ENCODE measurements at places on chromosomes 13 and 19. TPM values are rescaled to one million over a fixed set of nuclear protein-coding genes. Genes with fewer than 3 reads are reported as not detected.

The TSSK6 gene
- total RNA-seq, result not detected

The DIRAS1 gene
- 1.2 TPM for total RNA-seq

The TMEM143 gene
- 10.7 TPM for total RNA-seq

The THSD8 gene
- total RNA-seq, result not detected

The PROZ gene
- not detected for total RNA-seq

GRCh38 chr13:110920038-110920437, 5.2 kb upstream of the ANKRD10 start:
- H3K4me1 ChIP-seq, result no peaks in the 10 kb centered on the region
- no peaks in the 10 kb centered on the region for H3K36me3 ChIP-seq
- peak; percentile 33 for DNase-seq
- H3K4me3 ChIP-seq, result no peak overlapping the region
- H3K27ac ChIP-seq, result no peak overlapping the region
- peaks cover 12% of the 10 kb centered on the region for H3K27me3 ChIP-seq

- H3K27me3 ChIP-seq, result no peaks in the 10 kb centered on the region
- no peaks in the 10 kb centered on the region for H3K4me1 ChIP-seq
- H3K4me3 ChIP-seq, result no peak overlapping the region
- DNase-seq, result no peak
Observed at GRCh38 chr13:47327861-47328260, 431.0 kb upstream of the HTR2A start.

DNA sequence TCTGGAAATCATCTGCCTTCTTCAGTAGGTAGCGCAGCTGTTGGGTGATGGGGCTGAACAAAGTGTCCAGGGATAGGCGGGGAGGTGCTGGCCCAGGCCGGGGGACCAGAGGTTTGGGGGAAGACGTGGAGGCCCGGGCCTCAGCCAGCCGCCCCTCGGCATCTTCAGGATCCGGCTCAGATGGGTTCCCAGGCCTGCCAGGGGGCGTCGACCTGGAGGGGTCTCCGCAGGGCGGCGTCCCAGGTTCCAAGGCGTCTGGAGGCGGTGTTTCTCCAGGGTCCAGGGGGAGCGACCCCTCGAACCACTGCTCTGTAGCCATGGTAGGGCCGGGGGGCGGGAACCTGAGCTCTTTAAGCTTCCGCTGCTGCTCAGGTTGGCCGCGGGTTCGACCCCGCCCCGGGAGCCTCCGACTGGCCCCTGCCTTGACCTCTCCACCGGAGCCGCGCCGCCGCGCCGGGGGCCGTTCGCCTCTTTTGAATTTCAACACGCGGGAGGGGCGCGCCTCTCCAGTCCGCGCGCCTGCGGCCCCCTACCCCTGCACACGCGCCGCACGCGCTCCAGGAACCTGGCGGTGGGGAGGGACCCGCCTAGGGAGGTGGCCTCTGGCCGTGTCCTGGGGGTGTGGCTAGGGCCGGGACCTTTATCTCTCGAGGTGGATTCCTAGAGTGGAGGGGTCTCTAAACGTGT, at the start of gene C19orf67:
TSS of gene C19orf67 (minus strand) at position 475 of the 687 bp plus-strand sequence. CDS start at position 319, 156 bp downstream.
- no peak within 1 kb of the TSS for H3K4me3 ChIP-seq
- H3K36me3 ChIP-seq, result peaks cover 9% of the 10 kb centered on the region
- peaks cover 48% of the 10 kb centered on the region for H3K4me1 ChIP-seq
- DNase-seq, result peak; percentile 64
- H3K27me3 ChIP-seq, result no peaks in the 10 kb centered on the region

DNA sequence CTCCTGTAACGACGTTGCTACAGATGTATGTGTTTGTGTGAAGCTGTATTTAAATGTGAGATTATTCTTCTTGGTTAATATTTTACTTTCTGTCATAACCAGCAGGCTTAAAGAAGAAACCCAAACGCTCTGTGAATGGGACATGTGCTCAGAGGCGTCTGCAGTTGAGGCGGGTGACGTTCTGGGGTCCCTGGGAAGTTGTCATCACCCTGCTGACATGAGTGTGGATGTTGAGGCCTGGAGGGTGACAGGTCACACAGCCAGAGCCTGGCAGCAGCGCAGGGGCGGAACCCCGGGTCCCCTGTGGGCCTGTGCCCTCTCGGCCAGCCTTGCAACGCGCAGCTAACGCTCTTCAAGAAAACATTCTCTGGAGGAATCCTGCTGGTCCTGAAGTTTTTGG, 16.6 kb downstream of the RASA3 start:
- no peaks in the 10 kb centered on the region for H3K36me3 ChIP-seq
- no peak overlapping the region for H3K4me3 ChIP-seq
- H3K27me3 ChIP-seq, result no peaks in the 10 kb centered on the region

GRCh38 chr19:12733369-12734214, 892 bp downstream of the TRIR start:
- peak overlapping the region; percentile 89 for H3K4me3 ChIP-seq
- H3K27ac ChIP-seq, result peak overlapping the region; percentile 97
- H3K27me3 ChIP-seq, result no peaks in the 10 kb centered on the region

DNA sequence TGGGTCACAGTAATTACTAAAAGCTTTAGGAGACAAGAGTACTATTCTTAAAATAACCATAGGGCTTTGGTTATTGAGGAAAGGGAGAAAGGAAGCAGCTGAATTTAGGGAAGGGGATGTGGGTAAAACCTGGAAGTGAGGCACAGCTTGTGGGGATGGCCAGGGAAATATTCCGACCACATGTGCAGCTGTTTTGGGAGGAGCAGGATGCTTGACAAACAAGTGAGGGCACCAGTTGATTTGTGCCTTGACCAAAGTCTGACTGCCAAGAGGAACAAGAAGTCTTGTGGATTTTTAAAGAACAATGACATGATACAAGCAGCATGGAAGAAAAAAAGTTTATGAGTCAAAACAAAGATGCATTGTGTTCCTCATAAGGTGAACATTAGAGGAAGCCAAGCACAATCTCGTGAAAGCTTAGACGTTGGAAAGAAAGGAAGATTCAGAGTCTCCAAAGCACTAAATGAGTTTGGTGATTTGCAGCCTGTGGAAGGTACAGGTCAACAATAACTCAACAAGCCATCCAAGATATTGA, 108.5 kb upstream of the GPC6 start:
- no peak for DNase-seq
- H3K4me1 ChIP-seq, result no peaks in the 10 kb centered on the region
- no peaks in the 10 kb centered on the region for H3K27me3 ChIP-seq
- H3K36me3 ChIP-seq, result no peaks in the 10 kb centered on the region

DNA sequence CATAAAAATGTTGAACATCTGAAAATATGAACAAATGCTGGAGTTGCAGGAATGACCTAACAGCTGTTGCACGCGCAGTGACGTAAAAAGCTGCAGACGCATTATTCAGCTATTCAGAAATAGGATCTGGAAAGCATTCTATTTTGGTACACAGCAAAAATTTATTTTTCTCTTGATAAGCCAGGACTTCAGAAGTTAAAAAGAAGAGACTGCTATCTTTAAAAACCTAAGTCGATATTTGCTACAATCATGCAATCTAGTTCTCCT, 36.9 kb upstream of the STARD13 start:
- DNase-seq, result no peak
- H3K27me3 ChIP-seq, result no peaks in the 10 kb centered on the region
- no peaks in the 10 kb centered on the region for H3K36me3 ChIP-seq
- peak overlapping the region; percentile 72 for H3K27ac ChIP-seq
- no peaks in the 10 kb centered on the region for H3K4me1 ChIP-seq

GRCh38 chr13:35940734-35941133, 190.4 kb downstream of the DCLK1 start:
- no peaks in the 10 kb centered on the region for H3K36me3 ChIP-seq
- no peak for DNase-seq
- H3K4me3 ChIP-seq, result no peak overlapping the region
- no peaks in the 10 kb centered on the region for H3K4me1 ChIP-seq

GRCh38 chr19:10118960-10119359, 739 bp downstream of the EIF3G start:
- peaks cover 47% of the 10 kb centered on the region for H3K36me3 ChIP-seq
- DNase-seq, result no peak
- H3K27me3 ChIP-seq, result no peaks in the 10 kb centered on the region
- H3K4me1 ChIP-seq, result peaks cover 40% of the 10 kb centered on the region
- H3K4me3 ChIP-seq, result peak overlapping the region; percentile 92
- H3K27ac ChIP-seq, result peak overlapping the region; percentile 79

DNA sequence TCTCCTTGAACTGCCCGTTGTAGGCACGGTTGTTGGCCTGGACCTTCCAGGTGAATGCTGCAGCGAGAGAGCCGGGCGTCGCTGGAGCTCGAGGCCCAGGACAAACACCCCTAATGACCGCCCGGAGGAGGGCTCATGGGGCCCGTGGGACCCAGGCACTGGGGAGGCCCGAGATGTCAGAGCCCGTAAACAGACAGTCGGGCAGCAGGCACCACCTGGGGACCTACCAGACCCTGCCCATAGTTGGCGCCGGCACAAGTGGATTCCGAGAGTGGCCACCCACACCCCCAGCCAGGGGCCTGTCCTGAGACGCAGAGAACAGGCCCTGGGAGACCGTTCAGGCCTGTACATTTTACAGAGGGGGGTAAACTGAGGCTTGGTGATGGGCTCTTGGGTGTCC, 2.4 kb downstream of the ATP8B3 start:
- DNase-seq, result no peak
- H3K4me3 ChIP-seq, result no peak overlapping the region
- peaks cover 2% of the 10 kb centered on the region for H3K36me3 ChIP-seq
- H3K27me3 ChIP-seq, result no peaks in the 10 kb centered on the region
- H3K4me1 ChIP-seq, result peaks cover 23% of the 10 kb centered on the region
- no peak overlapping the region for H3K27ac ChIP-seq

DNA sequence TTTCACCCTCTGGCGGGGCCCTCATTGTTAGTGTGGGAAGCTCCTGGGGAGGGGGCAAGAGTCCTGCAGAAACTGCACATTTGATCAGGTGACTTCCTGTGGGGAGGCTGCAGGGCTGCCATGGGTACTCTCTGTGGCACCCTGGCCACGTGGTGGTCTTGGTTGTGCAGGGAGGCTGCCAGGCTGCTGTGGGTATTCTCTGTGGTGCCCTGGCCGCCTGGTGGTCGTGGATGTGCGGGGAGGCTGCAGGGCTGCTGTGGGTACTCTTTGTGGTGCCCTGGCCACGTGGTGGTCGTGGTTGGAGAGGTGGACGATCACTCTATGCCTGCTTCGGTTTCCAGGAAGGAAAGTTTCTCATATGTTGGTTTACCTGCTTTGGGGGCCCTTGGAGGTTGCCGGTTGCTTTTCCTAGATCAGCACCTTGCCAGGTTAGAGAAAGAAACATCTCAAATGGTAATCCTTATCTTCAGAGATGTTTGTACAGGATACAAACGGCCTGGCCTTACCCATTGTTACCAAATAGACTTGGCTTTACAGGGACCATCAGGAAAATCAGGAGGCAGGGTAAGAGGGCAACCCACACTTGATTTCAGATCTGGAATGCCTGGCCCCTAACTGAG, 22.9 kb downstream of the TEX29 start:
- H3K4me3 ChIP-seq, result no peak overlapping the region
- no peaks in the 10 kb centered on the region for H3K36me3 ChIP-seq
- no peaks in the 10 kb centered on the region for H3K27me3 ChIP-seq
- no peak overlapping the region for H3K27ac ChIP-seq
- no peaks in the 10 kb centered on the region for H3K4me1 ChIP-seq

DNA sequence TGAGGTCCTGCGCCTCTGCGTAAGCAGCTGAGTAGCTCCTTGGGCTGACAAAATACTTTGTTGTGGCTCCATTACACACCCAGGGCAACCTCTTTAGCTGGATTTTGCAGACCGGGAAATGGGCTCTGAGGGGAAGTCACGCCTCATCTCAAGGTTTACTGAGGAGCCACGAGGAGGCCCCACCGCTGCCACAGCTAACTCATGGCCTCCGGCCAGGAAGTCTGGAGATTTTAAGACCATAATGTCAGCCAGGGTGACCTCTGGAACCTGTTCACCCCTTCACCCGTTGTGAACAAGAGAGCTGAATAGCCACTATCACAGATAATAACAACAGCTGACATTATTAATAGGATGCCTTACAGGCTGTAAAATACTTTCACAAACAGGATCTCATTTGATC, 351.3 kb upstream of the TMTC4 start:
- H3K27ac ChIP-seq, result no peak overlapping the region
- H3K36me3 ChIP-seq, result no peaks in the 10 kb centered on the region
- no peak for DNase-seq

GRCh38 chr13:74574964-74575728, 440.9 kb upstream of the KLF12 start:
- no peak overlapping the region for H3K27ac ChIP-seq
- no peaks in the 10 kb centered on the region for H3K36me3 ChIP-seq
- peaks cover 7% of the 10 kb centered on the region for H3K27me3 ChIP-seq
- DNase-seq, result no peak
- H3K4me1 ChIP-seq, result peaks cover 13% of the 10 kb centered on the region

DNA sequence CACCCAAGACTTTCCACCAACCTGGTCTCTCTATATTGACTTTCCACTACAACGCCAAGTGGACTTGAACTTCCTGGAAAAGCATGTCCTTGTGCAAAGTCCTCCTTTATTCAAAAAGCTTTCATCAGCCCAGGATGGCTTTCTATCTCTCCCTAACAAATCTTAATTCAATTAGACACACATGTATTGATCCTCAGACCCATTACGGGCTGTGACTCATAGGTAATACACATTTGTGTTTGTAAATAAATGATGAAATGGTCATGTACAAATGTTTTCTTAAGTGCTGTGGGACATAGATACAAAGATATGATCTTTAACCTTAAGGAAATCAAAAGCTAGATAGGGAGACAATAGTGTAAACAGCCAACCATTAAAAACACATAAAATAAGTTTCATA, 1189.7 kb downstream of the EFNB2 start:
- no peaks in the 10 kb centered on the region for H3K27me3 ChIP-seq
- no peaks in the 10 kb centered on the region for H3K4me1 ChIP-seq
- no peak overlapping the region for H3K27ac ChIP-seq
- no peaks in the 10 kb centered on the region for H3K36me3 ChIP-seq
- H3K4me3 ChIP-seq, result no peak overlapping the region

- H3K36me3 ChIP-seq, result no peaks in the 10 kb centered on the region
- H3K4me1 ChIP-seq, result peaks cover 51% of the 10 kb centered on the region
- no peaks in the 10 kb centered on the region for H3K27me3 ChIP-seq
- no peak overlapping the region for H3K4me3 ChIP-seq
Observed at GRCh38 chr13:31929031-31929770, 102.4 kb upstream of the FRY start.

DNA sequence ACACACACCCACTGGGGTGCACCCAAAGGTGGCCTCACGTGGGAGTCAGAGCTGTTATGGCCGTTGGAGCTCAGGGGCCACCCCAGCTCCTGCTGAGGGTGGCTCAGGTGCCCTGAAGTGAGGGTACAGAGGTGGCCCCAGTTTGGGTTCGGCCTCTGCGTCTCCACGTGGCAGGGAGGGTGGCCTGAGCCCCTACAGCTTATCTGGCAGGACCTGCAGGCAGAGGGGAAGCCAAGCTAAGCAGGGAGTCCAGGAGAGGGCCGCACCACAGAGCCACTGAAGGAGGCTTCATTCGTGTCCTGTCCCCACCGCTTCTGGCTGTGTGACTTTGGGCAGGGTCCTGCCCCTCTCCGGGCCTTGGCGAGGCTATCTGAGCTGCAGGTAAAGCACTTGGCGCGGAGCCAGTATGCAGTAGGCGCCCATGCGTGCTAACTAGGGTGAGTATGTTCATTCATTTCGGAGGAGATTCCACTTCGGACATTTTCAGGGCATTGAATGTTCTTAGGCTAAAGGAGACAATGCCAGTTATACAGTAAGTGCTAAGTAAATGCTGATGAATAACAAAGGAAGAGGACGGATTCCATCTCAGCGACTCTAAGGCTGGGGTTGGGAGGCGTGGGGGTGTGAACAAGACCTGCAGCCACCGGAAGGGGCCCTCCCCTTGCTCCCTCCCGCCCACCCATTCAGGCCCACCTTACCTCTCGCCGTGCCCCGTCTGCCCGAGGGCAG, 4.9 kb downstream of the REX1BD start:
- H3K27ac ChIP-seq, result no peak overlapping the region
- H3K36me3 ChIP-seq, result peaks cover 15% of the 10 kb centered on the region
- peak overlapping the region; percentile 38 for H3K4me3 ChIP-seq
- no peaks in the 10 kb centered on the region for H3K27me3 ChIP-seq
- no peak for DNase-seq

GRCh38 chr19:44723299-44723951, 24.5 kb downstream of the CEACAM16 start:
- no peak overlapping the region for H3K4me3 ChIP-seq
- no peaks in the 10 kb centered on the region for H3K36me3 ChIP-seq
- H3K4me1 ChIP-seq, result peaks cover 64% of the 10 kb centered on the region
- H3K27me3 ChIP-seq, result no peaks in the 10 kb centered on the region
- H3K27ac ChIP-seq, result peak overlapping the region; percentile 78
- DNase-seq, result no peak

All from stomach (tissue), 19 donors.